ENCODE measurements at places on chromosomes 3 and 15.

- DNase-seq, result no peak
Measured at GRCh38 chr3:70433091-70433490, 120.7 kb upstream of the MDFIC2 start.

GRCh38 chr3:58612830-58613229, 35.6 kb upstream of the FAM107A start:
- DNase-seq, result no peak

GRCh38 chr15:79004336-79004735, 59.5 kb upstream of the CTSH start:
- no peak for DNase-seq

GRCh38 chr3:155701882-155702465, 42.9 kb downstream of the PLCH1 start:
- DNase-seq, result no peak

DNA sequence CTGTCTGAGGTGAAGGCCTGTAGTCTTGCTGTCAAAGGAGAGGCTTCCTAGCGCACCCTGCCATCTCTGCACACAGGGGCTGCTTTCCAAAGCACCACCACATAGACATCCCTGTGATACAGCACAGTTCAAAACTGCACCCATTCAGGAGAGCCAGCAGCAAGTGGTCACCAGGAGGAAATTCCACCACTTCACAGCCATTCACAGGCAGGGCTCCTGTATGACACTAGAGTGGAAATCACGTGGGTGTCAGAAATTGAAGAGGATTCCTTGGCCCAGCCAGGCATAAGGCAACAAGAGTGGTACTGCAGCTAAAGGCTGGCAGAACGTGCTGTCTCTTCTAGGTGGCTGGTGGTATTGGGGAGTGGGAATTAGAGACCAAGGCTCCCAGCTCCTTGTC, 102.8 kb downstream of the RFTN1 start:
- DNase-seq, result no peak

DNA sequence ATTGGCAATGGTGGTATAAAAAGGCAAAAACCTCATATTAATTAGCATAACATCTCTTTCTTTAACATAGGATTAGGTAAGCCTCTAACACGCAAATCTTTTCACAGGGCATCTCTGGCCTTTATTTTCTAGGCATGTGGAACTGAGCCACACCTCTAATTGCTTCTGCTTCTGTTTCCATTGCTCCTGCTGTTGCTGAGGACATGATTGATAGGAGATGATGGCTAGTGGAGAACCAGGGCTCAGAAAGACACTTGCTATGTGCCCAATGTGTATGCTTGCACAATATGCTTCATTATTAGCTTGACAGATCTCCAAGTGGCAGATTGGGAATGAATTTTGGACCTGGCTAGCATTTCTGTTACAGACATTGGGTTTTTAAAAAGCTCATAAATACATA, 114.5 kb downstream of the EPHA3 start:
- no peak for DNase-seq

- no peak for DNase-seq
Measured at GRCh38 chr3:42653560-42654330, at the start of gene ZBTB47. Gene ZBTB47 (plus strand): TSS chr3:42653697. CDS start chr3:42658356, 4,659 bp downstream.

- DNase-seq, result no peak
Measured at GRCh38 chr15:93121107-93121506, 32.1 kb upstream of the RGMA start.

- no peak for DNase-seq
Measured at GRCh38 chr3:45181496-45181895, 35.3 kb upstream of the CDCP1 start.

DNA sequence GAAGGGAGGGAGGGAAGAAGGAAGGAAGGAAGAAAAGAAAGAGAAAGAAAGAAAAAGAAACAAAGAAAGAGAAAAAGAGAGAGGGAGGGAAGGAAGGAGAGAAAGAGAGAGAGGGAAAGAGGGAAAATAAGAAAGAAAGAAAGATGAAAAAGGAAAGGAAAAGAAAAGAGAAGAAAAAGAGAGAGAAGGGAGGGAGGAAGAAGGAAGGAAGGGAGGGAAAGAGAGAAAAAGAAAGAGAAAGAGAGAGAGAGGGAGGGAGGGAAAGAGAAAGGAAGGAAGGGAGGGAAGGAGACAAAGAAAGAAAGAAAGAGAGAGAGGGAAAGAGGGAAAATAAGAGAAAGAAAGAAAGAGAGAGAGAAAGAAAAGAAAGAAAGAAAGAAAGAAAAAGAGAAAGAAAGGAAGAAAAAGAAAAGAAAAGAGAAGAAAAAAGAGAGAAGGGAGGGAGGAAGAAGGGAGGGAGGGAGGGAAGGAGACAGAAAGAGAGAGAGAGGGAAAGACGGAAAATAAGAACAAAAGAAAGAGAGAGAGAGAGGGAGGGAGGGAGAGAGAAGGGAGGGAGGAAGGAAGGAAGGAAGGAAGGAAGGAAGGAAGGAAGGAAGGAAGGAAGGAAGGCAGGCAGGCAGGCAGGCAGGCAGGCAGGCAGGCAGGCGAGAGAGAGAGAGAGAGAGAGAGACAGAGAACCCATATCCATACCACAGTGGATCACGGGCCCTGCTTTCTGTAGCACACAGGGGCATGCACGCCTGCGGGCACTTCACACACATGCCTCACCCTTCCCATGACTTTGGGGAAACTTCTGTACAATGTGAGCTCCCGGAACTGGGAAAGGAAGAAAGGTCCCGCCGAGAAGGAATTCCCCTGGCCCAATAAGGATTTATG, 52.5 kb downstream of the ADCY5 start:
- DNase-seq, result no peak

GRCh38 chr3:160330109-160330508, 68.9 kb downstream of the IFT80 start:
- no peak for DNase-seq

- no peak for DNase-seq
Measured at GRCh38 chr15:89888214-89888804, 5.5 kb downstream of the AP3S2 start.

GRCh38 chr15:90001683-90002427, 731 bp downstream of the ZNF710 start:
- no peak for DNase-seq

- no peak for DNase-seq
Measured at GRCh38 chr15:88604381-88605188, 16.6 kb upstream of the AEN start.

DNA sequence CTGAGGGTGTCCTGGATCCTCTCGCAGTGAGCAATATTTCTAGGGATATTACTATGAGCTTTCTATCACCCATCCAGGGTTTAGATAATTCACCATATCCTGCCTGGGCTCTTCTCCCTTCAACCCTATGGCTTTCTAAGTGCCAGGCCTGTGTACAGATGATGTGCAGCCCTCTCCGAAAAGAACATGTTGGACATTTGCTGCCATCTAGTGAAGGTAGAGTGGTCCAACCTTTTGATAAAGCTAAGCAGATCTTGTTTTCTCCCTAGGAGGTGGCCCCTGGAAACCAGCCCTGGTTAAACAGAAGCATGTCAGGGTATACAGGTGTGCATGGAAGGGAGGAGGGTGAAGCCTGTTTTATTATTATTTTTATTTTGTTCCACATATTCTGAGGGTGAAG, 27.9 kb upstream of the SCN10A start:
- DNase-seq, result no peak

GRCh38 chr3:100650651-100651619, 41.5 kb downstream of the ADGRG7 start:
- no peak for DNase-seq

DNA sequence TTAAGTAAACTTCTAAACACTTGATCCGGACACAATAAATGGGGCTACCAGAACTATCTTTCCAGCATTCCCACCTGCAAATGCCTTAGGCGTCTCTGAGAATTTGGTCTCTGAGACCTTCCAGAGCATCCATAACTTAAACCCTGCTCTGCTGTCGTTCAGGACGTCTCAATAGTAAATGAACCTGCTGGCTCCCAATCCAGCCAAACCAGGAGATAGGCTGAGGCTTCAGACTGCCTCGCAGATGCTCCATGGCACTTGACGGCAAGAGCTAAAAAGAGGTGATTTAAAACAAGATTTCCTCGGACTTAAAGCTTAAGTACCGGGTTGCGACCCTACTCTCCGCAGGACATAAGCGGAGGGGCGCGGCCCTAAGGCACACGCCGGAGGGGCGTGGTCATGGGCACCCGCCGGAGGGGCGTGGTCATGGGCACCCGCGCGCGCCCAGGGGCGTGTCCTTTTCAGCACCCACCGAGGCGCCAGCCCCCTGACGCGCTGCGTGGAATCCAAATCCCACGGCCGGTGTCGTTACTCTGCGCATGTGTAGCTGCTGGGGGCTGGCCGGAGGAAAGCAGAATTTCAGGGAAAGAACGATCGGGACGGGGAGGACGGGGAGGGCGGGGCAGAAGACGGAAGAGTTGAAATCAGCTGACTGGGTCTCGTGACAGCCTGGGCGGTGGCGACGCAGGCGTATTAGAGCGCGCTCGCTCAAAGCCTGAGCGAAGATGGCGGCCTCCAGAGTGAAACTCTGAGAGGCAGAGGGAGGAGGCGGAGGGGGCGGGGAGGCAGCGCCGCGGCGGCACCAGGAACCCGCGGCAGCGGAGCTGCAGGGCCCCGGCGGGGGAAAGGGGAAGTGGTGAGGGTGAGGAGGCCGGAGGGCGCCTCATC, at the start of gene DNAJC13:
TSS of gene DNAJC13 (plus strand) at position 696 of the 888 bp plus-strand sequence. CDS start 17,049 bp downstream, outside the sequence.
- DNase-seq, result no peak

DNA sequence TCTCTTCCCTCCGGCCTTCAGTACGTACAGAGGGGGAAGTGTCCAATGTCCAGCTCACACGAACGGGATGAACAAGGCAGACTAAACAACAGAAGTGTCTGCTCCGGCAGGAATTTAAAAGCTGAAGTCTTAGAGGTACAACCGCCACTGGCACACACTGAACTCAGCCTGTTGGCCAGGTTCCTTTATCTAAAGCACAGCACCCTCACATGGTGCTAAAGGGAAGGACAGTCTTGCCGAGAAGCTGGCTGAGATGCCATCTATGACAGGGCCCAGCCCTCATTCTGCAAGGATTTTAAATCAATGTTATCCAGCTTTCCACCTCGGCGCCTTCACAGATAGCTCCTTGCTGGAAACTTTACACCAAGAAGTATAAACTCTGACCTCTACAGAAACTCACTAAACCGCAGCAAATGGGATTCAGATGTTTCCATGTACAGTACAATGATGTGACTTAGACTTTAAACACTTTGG, 2.8 kb downstream of the ADAMTS17 start:
- DNase-seq, result no peak

DNA sequence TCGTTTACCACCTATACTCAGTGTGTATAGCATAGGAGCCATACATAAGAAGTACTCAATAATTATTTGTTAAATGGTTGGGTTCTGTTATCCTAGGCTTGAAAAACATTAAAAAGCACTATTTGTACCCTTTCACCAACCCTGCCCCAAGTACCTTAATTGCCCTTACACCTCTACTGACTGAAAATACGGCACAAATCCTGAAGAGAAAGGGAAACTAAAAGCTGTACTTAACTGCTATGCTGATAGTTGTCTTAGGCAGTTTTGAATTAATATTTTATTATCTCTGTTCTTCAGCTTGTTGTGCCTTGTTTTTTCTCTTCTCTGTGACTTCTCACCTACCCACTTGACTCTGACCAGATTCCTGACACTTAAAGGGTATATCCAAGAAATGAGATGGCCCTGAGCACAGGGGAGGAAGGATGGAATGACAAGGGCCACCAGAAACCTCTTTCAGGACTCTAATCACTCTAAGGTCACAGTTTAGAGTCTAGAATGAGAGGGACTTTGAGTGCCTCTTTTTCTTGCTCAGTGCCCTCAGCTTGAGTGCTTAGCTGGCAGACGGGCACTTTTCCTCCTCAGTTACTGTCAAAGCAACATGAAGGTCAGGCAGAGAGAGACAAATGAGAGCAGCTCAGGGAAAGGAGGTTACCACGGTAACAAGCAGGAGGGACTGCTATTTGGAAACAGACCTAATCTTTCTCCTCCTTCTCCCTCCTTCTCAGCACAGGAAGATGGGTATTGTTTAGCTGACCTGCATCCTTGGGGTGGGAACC, 136.5 kb downstream of the ZNF609 start:
- no peak for DNase-seq

DNA sequence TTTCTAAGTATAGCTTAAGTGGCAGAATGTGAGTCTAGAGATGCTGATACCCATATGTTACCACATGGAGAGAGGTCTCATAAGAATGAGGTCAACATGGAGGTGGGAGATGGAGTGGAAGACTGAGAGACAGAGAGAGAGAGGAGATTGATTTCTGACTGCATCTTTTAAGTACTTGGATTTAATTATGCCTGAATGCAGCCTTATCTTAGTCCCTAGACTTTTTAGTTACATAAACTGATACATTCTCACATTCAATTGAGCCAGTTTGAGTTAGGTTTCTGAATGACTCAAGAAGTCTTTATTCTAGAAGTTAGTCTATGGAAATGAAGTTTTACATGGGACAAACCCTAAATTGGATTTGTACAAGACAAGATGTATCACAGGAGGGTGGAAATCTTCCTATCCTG, 58.5 kb upstream of the TNFSF10 start:
- no peak for DNase-seq

- DNase-seq, result no peak
Measured at GRCh38 chr15:82715003-82715402, 5.3 kb upstream of the AP3B2 start.

GRCh38 chr3:30605005-30605404, 1.4 kb upstream of the TGFBR2 start:
- no peak for DNase-seq

DNA sequence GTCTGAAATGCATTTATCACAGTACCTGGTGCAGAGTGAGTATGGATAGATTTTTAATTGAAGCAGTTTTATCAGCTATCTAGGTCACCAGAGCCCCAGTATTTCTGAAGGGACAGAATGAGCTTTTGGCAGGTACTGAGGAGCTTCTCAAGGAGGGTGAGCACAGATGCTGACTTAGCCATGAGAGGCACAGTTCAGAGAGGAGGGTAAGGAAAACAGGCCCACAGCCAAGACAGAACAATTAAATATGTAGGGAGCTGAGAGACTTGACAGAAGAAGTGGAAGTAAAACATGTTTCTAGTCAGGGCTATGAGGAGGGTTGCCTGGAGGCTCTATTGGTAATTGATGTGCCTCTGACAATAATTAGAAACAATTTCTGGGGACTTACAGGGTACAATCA, 20.1 kb downstream of the ZNF80 start:
- no peak for DNase-seq

- no peak for DNase-seq
Measured at GRCh38 chr15:58442122-58442521, 10.3 kb downstream of the LIPC start.

- no peak for DNase-seq
Measured at GRCh38 chr3:168431491-168431890, 335.8 kb upstream of the GOLIM4 start.

DNA sequence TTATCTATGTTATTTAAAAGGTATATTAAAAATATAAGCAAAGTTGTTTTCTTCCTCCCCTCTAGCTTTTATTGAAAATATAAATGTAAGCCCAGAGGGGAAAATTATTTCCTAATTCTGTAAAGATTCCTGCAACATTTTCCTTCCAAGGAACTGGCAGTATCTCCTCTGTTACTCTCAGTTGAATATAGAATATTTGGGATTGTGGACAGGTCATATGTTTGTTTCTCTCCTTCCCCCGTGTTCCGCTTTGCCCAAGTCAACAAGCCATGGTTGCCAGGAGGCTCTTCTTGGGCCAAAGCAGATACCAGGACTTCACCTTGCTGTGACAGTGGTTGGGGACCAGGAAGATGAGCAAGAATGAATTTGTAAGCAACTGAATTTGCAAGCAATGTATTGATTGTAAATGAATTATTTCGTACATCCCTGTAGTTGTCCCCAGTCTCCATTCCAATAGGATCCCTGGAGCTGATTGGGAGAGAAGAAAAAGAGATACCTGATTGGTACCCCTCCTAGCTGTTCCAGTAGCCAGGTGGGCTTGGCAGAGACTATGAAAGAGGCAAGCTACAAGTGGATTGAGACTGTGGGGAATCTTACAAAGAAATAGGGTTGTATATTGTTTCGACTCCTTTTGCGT, 130.8 kb downstream of the FNDC3B start:
- DNase-seq, result no peak
